Stimulated activated CD4-positive, alpha-beta T cell treated with anti-CD3 and anti-CD28 coated beads, Interleukin-1b, Interleukin-23, amount 100 ng/mL, for 1 hour (primary cell): ENCODE measurements at places on chromosomes 7 and 10.

- DNase-seq, result no peak
Observed at GRCh38 chr10:103569896-103570295, 76.4 kb downstream of the NEURL1 start.

GRCh38 chr7:77442636-77443035 is 26.5 kb upstream of the GSAP start:
- DNase-seq, result no peak

- DNase-seq, result no peak
Observed at GRCh38 chr10:6842722-6843121, 262.6 kb upstream of the PRKCQ start.

DNA sequence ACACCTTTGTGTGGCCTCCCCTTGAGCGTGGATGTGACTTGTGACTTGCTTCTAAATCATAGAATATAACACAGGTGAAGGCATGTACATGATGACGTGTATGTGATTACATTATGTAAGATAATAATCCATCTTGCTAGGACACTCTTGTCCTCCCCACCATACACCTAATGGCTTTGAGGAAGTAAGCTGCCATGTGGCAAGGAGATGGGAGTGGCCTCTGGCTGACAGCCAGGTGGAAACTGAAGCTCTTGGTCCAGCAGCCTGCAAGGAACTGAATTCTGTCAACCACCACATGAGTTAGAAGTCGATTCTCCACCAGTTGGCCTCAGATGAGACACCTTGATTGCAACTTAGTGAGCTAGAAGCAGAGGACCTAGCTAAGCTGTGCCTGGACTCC is 67.4 kb upstream of the ELN start:
- DNase-seq, result no peak
